ENCODE measurements at places on chromosomes 13 and 19.

- no peak for DNase-seq
Measured at GRCh38 chr13:77902319-77902963, 16.2 kb downstream of the EDNRB start.

DNA sequence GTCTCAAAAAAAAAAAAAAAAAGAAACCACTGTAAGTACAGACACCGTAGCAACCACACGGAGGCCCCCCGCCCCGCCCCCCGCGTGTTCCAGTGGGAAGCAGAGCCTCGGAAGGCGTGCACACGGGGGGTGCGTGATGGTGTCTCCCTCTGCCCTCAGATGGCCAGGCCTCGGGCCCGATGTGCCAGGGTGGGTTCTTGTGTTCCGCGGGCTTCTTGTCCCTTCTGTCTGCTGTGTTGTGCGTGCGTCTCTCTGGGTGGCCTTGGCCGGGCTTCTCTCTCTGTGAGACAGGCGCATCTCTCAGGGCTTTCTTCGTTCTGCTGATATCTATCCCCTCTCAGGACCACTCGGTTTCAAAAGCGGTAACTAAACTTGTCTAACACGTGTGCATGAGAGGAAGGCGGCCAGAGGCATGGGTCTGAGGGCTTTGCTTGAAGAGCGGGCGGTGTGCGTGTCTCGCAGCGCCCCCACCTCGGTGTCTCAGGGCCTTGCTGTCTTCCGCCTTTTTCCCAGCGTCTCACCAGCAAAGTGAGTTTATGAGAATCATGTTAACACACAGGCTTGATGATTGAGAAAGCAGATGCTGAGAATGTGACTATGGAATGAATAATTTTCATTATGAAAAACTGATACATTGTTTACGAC lies 12.6 kb downstream of the ATP11A start:
- no peak for DNase-seq

DNA sequence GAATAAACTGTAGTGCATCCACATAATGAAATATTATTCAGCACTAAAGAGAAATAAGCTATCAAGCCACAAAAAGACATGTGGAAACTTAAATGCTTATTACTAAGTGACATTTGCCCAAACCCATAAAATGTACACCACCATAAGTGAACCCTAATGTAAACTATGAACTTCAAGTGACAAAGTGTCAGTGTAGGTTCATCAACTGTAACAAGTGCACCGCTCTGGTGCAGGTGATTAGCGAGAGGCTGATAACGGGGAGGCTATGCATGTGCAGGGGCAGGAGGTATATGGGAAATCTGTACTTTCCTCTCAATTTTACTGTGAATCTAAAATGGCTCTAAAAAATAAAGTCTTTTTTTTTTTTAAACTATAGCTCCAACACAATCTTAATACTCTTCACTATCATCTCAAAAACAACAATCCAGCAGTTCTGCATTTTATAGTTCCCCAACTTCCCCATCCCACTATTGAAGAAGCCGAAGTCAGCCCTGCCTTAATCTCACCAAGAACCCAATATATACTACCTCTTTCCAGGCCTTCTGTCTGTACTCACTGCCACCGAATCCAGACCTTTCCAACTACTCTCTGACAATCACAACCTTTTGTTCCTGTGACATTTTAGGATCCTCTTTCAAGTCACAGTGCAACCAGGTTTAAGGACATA lies 22.6 kb downstream of the ELF1 start:
- no peak for DNase-seq

DNA sequence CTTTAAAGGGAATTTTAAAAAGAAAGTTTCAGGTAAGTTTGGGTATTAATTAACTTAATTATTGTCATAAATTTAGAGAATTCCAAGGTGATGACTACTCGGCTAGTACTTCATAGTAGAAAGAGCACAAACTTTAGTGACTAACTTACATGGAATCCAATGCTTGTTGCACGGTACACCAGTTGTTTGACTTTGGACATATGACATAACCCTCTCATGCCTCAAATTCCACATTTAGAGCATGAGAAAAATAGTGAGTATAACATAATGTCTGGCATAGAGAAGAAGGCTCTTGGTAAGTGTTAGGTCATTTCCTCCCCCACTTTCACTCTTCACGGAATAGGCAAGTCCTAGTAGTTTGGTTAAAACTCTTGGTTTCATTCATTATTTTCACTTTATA lies 1249.4 kb upstream of the SLC10A2 start:
- no peak for DNase-seq

GRCh38 chr13:40205771-40206240 lies 460.6 kb downstream of the FOXO1 start:
- no peak for DNase-seq

GRCh38 chr13:38636761-38637160 lies 50.1 kb upstream of the FREM2 start:
- no peak for DNase-seq

DNA sequence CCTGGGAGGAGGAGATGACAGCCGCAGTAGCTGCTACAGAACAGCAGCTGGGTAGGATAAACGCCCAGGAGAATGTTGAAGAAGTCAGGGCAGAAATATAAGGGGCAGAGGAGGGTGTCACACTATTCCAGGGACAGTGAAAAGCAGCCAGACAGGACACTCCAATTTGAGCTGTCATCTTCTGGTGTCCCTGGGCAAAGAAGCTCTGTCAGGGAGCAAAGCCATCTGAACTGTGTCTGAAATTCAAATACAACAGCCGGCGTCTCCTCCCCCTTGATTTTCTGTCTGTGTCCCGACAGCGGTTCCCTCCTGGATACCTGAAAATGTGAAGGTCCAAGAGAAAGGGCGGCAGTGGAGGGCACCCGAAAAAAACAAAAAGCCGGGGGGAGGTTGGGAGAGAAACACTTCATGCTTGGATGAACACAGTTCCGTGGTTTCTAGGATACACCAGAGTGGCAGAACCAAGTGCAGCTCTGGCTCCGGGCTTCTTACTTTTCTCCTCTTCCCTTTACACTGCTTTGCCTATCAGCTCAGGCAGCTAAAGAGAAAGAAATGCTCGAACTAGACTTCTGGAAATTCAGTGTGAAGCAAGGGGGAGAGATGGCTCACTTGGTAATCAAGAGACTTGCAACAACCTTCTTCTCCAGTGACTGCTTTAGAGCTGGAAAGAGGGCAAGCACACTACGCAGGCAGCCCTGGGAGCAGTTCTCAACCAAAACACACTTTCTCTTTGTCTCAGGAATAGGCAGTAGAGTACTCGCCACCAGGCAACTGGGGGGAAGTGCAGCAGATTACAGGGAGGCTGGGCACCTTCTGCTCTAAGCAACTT lies 465.6 kb downstream of the ITGBL1 start:
- DNase-seq: no peak

DNA sequence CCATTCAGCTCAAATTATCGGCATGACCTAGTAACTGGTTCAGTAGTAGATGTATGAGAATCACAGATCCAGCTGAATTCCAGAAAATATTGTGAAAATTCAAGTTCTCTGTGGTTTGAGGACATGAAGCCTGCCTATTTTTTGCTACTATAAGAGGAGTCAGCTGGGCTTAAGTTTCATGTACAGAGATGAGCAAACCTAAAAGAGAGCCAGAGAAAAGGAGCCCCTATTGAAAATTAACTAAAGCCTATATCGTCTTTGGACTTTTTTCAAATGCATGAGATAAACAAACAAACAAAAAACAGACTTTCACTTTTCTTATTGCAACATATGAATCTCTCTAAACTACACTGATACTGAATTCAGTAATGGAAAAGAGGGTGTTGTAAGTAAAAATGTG lies 106.8 kb upstream of the SPRY2 start:
- DNase-seq: no peak

DNA sequence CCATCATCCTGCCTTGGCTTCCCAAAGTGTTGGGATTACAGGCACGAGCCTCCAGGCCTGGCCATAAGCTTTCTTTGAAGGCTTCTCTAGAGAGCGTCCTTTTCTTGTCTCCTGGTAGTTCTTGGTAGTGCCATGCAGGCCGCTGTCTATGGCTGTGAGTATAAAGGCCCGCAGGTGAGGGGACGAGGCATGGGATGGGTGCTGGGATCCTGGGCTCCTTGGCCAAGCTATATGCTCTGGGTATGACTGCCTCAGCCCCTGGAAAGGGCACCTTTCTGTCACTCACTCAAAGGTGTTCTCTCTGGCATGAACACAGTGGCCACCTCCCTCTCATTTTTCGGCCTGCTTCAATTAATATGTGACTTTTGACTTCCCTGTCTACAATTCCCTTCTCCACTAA lies 6.3 kb upstream of the ABCC4 start:
- DNase-seq: no peak

- no peak for DNase-seq
Measured at GRCh38 chr13:108283110-108283509, 13.6 kb downstream of the TNFSF13B start.

DNA sequence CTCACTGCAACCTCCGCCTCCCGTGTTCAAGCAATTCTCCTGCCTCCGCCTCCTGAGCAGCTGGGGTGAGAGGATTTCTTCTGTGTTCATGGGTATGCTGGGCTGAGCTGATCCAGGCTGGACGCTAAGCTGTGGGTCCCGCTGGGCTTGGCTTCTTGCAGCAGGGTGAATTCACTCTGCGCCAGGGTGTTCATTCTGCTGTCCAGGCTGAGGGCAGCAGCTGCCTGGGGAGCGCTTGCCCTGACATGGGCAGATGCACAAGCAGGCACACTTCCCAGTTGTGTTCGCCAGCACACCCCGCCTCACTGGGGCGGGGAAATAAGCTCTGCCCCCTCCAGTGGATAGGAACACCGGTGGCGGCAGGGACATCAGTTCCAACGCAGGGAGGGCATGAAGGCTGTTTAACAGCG lies 7.3 kb upstream of the INAFM1 start:
- no peak for DNase-seq

DNA sequence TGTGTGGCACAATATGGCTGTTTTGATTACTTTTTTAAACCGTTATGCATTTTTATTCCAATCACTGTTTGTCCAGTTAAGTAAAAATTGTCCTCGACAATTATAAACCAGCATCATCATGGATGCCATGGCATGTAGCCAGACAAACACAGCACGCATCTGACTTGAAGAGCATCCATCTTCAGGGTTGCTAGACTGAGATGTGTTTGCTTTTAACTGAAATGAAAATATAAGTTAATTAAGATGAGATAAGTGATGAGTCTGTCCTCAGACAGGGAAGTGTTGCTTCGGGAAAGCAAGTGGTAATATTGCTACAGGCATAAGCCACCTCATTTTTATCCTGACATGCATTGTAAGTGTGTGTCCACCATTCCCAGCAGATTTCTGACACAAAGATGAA lies 92.8 kb upstream of the TPP2 start:
- DNase-seq: no peak

DNA sequence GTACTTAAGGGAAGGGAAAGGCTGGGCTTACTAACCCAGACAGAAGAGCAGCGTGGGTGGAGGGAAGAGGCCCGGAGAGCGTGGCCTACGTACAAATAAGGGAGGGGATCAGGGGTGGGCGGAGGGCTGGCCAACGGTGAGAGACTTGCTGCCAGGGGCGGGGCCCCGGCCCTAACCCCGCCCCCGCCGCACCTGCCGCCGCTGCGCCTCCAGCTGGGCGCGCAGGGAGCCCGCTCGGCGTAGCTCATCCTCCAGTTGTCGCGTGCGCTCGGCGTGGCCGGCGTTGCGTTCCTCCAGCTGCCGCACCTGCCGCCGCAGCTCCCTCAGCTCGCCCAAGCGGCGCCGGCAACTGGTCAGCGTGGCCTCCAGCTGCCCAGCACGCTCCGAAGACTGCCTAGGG lies 5.7 kb downstream of the HOOK2 start:
- DNase-seq: peak; percentile 38

DNA sequence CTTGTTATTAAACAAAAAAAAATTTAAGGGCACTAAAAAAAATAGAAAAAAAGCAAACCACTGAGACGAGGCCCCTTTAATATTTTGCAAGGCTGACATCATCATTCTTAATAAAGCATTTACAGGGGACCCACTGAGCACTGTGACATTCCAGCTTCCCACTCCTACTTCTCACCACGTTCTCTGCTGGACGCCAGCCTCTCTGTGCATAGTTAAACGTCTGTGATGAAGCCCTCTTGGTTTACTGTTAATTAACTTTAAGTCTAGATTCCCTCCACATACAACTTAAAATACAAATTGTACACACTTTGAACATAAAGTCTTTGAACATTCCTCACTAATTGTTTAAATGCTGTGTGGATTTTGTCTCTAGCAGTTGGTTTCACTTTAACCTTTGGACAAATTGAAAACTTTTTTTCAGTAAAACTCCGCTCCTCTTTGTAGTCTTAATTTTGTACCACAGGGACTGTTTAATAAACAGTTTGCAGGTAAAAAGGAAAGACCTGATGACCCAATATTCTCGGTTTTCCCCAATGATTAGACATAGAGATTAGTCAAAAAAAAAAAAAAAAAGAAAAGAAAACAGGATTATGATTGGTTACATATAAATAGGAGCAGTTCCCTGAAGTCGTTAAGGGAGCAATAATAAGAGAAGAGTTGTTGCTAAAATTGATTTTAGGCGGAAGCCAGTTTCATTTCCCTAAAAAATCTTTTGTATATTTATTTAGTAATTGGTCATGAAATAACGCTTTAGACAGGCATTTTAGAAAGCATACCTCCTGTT lies 219.8 kb downstream of the MZT1 start:
- DNase-seq: no peak

DNA sequence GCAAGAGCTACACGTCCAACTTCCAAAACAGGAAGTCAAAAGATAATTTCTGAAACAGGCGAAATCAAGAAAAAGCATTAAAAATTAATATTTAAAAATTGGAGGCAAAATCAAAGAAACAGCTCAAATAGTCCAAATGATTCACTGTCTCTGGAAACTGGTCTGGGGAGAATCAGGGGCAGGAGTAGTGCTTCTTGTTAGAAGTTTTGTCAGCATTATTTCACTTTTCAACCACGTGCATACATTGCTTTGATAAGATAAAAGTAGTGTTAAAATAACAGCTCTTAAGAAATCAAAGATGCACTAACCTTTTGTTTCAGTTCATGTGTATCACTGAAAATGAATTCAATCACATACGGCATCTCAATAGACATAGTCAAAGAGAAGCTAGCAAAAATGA lies 53.8 kb downstream of the PARP4 start:
- no peak for DNase-seq

GRCh38 chr13:51225029-51225428 lies 2.8 kb downstream of the FAM124A start:
- DNase-seq: no peak

DNA sequence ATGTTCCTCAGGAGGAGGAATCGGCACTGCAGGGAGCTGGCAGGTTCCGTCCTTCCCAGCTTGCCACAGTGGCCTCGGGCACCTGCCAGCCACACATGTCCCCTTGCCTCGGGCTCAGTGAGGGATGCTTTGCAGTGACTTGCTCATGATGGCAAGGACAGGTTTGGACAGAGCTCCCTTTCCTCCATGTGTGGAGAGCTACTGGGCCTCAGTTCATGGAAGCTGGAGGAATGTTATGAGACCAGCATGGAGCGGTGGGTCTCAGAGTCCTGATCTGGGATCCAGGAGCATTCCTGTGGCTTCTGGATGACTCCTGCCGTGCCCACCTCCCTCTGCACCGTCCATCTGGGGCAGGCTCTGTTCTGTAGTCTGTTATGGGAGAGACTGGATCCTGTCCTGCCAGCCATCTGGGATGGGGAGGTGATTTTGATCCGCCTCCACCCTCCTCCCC lies 59.2 kb downstream of the SIPA1L3 start:
- DNase-seq: no peak

GRCh38 chr19:57068921-57069697 lies 50.7 kb upstream of the USP29 start:
- DNase-seq: no peak

GRCh38 chr19:1987197-1988187 lies 28.0 kb downstream of the BTBD2 start:
- no peak for DNase-seq
